ENCODE measurements at places on chromosomes 6 and 20.

GRCh38 chr6:126682440-126682839 lies 342.5 kb downstream of the CENPW start:
- DNase-seq: no peak

GRCh38 chr6:16559071-16559470 lies 202.2 kb downstream of the ATXN1 start:
- no peak for DNase-seq

DNA sequence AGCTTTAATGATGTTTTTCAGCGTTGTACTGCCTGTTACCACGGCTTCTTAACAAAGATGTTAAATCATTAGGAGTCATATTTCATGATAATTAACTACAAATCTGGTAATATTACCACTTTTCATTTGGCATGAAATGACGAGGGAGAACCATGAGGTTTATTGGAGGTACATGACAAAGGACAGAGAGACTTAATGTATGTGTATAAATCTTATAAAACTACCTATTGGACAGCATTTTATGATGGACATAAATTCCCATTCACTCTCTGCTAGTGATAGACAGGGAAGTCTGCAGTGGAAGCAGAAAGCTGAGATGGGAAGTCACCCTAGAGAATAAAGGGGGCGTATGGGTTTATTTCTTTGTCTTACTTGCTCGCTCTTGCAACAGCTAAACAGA lies 949.9 kb upstream of the FLRT3 start:
- DNase-seq: no peak

GRCh38 chr20:49534255-49534712 lies 33.7 kb downstream of the PTGIS start:
- peak; percentile 43 for DNase-seq

DNA sequence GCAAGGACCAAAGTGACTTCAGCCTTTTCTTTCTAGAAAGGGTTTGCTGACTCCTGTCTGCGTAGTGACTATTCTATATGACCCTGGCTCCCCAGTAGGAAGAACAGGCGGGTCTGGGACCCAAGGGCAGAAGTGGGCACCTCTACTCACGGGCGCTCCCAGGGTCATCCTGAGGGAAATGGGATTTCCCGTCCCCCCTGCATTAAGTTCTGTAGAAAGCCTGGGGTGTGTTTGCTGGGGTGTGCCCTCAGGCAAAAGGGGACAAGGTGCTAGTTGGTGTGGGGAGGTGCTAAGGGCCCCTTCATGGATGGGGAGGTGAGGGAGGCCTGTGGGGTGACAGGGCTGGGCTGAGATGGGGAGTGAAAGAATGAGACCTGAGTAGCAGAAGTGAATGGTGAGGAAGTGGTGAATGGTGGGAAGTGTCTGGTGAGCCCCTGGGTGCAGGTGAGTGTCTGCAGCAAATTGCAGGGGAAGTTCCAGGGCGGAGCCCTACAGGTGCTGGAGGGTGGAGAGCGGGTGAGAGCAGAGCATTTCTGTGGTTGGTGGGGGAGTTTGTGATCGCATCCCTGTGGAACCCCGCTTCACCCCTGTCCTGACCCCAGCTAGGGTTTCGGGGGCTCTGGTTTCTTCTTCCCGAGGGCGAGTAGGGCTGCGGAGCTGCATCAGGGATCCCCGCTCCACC lies 21.1 kb downstream of the RAET1L start:
- no peak for DNase-seq

DNA sequence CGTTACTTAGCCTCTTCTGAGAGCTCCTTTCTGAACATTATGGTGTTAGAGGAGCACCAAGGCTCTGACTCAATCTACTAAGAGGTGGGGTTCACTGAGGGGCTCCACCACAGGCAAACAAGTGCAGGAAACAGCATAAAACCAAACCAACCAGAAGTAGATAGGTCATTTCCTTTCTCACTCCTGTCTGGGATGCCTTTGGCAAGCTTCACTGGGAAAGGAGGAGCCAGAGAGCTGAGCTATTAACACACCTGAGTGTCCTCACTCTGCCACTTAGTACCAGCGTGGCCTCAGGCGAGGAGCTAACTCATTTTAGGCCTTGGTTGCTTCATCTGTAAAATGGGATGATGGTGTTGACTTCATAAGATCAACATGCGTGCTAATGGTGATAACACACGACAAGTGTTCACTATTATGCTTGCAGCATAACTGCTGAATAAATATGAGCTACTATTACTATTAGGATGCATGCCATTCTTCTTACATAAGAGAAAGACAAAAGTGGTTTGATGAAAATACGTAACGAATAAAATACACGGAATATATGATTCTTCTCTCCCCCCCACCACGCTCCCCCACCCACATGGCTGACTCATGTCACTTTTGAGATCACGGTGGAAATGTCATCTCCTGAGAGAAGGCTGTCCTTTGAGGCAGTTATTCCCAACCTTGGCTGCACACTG lies 185.4 kb downstream of the BCAS1 start:
- DNase-seq: no peak

DNA sequence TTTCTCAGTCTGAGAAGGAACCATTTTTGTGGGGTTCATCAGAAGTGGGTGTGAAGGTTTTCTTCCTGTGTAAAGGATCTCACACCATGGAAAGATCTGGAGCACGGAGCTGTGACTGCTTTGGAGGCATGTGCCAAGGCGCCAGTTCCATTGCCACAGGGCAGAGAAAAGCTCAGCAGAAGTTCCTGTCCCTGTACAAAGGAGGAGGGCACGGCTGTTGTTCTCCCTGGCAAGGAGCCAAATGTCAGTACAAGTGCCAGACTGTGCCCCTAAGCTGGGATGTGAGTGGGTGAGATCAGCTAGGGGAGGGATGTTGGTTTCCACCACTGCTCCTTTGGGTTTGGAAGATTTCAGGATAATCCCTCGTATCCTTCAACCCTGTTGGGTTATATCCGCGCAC lies 117.3 kb downstream of the CRYBG1 start:
- DNase-seq: no peak

GRCh38 chr6:51203504-51203903 lies 384.8 kb downstream of the TFAP2B start:
- DNase-seq: no peak

DNA sequence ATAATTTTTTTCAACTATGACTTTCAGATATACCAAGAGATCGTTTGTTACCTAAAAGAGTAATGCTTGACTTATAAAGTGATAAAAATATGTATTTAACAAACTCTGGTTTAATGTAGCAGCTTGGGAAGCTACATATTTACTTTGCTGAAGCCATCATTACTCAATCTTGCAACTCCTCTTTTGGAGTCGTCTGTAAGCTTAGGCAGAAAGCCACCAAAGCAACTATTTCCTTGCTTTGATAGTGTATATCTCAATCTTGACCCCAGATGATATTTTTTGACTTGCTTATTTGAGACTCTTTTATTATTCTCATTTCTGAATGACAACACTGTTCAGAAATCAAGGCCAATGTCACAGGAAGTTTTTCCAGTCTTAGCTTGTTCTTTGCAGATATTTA lies 183.0 kb downstream of the SAMD5 start:
- DNase-seq: no peak

DNA sequence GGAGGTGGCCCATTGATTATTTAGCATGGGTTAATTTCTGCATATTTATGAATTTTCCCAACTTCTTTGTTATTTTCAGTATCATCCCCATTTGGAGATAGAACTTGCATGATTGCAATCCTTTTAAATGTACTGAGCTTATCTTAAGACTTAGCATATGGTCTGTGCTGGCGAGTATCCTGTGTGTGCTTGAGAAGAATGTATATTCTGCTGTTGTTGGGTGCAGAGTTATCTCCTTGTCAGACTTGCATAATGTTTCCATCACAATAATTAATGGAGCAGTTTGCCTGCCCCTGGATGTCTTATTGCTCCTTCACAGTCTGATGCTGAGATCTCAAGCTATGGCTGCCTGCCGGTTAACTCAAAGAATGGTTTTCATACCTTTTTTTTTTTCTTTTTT lies 112.6 kb downstream of the CDYL start:
- DNase-seq: no peak

DNA sequence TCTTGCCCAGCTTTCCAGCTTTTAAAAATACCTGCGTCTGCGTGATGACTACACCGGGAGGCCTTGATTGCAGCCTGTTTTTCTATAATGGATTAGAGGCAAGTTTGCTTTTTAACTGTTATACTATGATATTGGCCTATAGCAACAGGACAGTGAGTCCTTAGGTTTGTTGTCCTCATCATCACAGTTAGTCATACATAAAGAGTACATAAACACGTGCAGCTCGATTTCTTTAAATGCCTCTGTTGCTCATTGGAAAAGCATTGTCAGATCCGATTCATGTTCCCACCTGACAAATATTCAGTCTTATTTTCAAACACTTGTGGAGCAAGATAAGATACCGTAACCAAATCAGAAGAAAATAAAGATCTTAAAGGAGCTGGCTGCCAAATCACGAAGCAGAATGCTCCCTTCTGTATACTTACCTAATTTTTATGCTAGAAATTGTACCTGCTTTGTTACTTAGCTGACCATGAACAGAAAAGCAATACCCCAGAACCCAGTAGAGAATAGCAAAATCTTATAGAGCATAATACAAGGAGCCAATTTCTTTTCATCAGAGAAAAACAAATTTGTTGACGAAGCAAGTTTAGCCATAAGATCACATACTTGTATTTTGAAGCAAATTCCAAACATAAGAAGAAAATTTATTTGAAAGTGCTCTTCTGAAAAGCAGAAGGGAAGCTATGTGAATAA lies 100.4 kb downstream of the TMEM200A start:
- DNase-seq: no peak

- DNase-seq: no peak
These were observed 47.6 kb downstream of the CEBPB start for GRCh38 chr20:50238081-50238800.

- DNase-seq: peak; percentile 64
These were observed 50.3 kb upstream of the GFRAL start for GRCh38 chr6:55276745-55277530.

DNA sequence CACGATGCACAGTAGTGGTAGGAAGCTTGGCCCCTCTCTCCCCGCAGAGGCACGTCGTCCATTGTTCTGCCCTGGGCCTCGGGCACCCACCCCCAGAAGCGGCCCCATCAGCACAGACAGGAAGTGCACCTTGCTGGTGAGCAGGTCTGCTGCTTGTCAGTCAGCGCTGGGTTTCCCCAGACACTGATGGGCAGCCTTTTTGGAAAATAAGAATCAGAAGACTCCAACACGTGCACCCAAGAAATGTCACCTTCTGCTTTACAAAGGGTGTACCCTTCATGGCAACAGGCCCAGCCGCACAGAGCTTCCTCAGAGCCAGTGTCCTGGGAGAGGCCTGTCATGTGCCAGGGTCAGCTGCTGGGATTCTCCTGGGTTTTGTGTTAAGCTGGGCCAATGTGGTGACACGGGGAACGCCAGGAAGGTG lies 34.7 kb upstream of the IRF4 start:
- DNase-seq: no peak

DNA sequence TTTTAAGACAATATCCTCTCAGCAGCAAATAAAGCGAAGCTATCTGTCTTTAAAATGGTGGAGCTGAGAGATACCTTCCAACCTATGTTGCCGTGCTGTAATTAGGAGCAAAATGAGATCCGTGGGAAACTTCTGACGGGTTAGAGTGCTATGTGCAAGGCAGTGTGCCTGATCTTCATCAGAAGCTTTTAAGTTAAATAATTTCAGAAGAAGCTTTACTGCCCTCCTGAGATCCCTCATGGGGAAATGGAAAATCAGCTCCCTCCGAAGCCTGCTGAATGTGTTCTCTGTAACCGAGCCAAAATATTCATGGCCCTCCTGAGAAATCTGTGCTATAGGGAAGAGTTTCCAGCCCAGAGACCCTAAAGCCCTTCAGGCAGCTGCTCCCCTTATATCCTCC lies 43.7 kb upstream of the TBC1D7 start:
- DNase-seq: no peak

DNA sequence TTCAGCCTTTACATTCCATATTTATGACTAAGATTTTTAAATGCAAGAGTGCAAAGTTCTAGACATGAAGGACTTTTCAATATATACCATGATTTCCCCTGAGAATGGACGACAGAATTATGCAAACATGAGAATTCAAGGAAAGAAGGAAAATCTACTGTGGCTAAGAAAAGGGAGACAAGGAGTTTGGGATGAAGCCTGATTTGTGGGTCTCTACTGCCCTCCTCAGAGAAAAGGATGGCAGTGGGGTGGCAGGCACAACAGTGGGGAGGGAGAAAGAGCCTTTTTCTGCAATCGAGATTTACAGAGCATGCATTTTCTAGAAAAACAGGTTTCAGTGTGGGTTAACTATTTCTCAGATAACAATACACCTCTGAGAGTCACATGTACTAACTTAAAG lies 466.9 kb upstream of the NRSN1 start:
- DNase-seq: peak; percentile 17

DNA sequence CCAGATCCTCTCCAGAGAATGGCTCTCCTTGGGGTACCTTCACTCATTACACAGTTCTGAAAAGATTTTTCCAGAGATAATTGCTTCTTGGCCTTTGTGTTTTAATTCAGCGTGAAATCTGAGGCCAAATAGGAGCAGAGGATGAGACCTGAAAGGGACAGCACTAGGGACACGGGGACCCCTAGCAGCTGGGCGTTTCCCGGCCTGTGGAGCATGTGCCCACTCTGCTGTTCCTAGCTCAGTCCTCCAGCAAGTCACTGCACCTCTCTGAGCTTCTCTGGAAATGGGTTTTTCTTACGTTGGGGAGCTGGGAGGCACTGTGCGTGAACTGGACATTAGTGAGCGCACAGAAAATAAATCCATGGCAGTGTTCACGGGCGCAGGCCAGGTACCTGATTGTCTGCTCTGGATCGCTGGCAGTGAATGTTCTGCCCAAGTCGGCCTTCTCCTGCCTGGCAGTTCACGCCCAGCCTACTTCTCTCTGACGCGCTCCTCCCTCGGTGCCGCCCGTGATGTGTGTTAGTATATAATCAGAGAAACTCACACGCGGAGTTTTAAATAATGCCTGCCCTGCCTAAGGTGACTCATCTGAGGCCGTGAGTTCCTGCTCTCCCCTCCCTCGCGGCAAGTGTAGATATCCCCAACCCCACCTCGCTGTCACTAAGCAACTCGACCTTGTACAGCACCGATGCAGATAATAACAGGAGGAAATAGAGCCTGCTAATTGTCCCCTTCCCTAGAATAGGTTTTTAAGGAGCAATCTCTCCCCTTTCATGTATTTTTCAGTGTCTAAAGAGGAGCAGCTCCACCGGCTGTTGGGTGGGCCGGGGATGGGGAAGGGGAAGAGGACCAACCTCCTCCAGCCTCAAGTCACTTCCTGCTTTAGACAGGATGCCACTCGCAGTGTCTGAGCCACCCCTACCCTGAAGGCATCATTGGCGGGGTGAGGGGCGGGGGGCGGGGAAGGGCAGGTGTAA lies 2.7 kb upstream of the TUBB2A start:
- peak; percentile 85 for DNase-seq

DNA sequence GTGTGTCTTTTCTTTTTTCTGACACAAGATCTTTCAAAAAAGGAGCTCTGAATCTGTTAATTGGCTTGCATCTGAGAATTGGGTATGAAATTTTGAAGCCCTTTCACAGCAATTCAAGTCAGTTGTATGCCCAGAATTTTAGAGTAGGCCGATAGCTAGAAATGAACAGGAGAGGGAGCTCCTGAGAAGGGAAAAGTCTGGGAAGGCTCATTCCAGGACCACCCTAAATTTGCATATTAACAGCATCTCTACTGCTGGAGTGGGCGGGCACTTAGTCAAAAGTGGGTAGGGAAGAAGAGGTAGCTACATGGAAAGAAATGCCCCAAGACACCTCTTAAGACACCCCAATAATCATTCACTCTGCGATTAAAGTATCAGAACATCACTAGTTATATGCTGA lies 928.3 kb downstream of the TBC1D32 start:
- DNase-seq: no peak
